ENCODE measurements at places on chromosomes 11 and 22.

DNA sequence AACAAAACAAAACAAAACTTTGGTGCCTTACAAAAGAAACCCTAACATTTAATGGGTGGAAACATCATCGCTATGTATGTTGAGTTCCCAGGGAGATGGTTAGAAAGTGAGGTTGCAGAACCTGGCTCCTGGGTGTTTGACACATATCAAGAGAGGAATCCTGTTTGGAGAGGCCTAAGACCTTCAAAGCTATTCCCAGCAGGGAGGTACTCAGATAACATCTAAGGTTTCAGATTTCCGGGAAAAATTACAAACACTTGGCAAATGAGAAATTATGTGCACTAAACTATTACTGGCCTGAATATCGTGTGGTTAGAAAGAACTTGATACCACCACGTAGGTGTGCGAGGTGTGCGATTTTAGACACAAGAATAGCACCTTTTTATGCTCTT lies 18.5 kb downstream of the TRIM5 start:
- DNase-seq: no peak

DNA sequence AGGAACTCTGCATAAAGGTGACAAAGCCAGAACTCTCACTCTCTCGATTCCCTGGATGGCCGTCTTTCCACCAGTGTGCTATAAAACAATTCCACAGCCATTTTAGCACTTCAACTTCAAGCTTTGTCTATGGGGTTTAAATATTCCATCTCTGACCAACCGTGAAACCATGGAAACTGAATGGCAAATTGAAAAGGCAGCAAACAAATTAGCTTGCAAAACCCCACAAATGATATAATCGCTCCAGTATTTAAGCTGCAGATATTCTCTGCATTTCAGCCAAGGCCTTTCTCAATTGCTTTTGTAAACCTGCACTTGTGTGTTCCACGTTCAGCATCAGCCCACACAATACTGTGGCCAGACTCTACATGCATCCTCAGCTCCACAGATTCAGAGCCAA lies 131.7 kb upstream of the ISX start:
- no peak for DNase-seq

GRCh38 chr11:35683728-35684339 lies 21.3 kb downstream of the TRIM44 start:
- DNase-seq: no peak

DNA sequence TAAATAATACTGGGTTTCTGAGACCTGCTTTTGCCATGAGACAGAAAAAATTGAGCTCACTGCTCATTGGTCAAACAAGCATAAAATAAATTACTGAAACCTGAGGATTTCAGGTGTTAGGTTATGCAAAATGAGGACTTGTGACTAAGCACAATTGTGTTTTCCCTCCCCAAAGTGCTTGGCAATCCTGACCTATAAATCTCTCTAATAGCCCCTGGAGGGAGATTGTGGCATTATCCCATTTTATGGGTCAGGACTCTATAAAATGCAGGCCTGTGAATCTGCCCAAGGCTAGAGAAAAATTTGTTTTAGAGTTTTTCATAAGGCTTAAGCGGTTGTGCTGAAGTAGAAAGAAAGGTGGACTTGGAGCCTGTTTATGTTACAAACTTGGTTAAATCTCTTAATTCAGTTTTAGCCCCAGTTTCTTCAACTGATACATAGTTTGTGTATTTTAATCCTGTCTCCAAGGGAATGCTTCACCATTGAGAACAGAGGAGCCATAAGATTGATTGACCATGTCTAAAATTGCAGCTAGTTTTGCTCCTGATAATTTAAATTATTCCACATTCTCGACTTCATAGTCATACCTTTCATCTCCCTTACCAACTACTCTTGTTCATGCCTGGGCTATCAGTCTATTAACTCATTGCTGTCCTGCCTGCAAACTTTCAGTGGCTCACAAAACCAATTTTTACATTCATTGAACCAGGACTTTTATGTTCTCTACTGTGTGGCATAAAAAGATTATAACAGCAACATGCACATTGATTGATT lies 63.6 kb upstream of the LRRC4C start:
- DNase-seq: no peak

GRCh38 chr11:8691601-8692000 lies 9.0 kb downstream of the RPL27A start:
- no peak for DNase-seq

GRCh38 chr11:35946766-35947165 lies 2.9 kb downstream of the LDLRAD3 start:
- DNase-seq: no peak

DNA sequence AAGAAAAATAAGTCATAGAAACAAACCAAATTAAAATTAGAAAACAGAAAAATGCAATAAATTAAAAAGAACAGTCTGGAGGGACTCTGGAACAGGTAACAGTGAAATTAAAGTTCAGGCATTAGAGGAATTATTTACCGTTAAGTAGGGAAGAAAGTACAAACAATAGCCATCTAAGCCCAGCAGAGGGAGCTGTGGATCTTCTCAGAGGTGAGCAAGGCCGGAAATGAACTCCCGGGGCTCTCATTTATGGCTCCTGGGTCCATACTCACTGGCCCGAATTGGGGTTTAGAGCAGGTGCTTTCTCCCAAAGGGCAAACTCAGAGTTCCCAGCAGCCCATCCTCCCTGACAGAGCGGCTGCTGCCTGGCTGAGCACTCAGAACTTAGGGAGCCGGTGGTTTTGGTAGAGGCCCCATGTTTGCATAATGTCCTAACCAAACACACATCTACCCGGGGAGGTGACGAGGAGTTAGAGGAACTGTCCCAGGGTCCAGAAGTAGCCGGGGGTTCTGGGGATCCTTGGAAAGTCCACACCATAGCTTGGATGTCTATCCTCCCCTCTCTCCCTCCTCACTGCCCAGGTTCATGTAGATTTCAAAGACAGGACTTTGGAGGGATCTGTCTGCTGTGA lies 87.8 kb upstream of the VPREB1 start:
- DNase-seq: peak; percentile 15

DNA sequence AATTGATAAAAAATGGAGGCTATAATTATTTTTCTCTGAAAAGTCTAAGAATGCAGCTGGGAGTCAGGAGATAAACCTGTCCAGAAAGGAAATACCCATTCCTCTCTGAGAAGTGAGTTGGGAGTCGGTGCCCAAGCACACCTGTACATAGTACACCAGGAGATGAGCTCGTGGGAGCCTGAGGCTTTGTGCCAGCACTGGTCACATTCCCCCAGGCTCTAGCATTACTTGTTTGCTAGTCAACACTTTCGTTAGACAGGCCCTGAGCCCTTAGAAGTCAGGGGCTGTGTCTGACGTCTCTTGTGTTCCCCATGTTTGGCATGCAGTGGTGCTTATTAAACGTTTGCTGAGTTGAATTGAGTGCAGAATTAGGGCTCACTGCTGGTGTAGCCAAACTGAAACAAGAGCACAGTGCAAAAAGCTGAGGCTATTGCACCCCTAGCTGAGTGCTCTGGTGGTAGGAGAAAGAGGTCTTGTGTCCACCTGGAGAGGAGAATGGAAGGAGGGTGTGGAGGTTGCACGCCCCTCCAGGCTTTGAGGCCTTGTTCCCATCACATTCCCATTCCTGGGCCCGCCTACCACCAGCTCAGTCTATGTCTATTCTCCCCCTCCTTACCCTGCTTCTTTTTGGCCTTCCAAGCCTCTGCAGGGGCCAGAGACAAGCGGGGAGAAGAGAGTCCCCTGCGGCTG lies 6.8 kb downstream of the ROBO4 start:
- no peak for DNase-seq

GRCh38 chr11:61076506-61077304 lies 25.6 kb upstream of the CD5 start:
- no peak for DNase-seq

- DNase-seq: no peak
These were observed 1.7 kb downstream of the EP300 start for GRCh38 chr22:41094041-41094593.

GRCh38 chr11:2929531-2929949 lies 320 bp upstream of the PHLDA2 start:
- no peak for DNase-seq

DNA sequence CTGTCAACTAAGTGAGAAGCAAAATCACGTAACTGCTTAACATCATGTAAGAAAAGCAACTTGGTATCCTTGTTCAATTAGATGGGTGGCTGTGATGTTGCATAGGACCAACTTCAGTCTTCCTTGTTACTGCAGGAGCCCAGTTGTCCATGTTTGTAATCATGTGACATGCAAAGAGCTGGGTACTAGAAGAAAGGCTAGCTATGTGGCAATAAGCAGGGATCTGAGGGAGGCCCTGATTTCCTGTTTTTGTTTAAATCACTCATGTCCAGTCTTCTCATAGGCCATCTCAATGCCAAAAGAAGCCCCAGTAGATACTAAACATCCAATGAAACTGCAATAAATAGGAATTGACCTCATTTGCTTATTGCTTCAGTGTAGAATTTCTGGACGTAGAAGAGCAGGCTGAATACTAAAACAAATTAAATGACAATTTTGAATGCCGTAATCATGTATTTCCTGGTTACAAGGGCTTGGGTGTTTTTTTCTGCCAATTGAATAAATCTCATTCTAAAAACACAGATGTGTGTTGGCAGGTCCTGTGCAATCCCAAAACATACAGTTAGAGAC lies 140.8 kb upstream of the ARHGAP20 start:
- no peak for DNase-seq

DNA sequence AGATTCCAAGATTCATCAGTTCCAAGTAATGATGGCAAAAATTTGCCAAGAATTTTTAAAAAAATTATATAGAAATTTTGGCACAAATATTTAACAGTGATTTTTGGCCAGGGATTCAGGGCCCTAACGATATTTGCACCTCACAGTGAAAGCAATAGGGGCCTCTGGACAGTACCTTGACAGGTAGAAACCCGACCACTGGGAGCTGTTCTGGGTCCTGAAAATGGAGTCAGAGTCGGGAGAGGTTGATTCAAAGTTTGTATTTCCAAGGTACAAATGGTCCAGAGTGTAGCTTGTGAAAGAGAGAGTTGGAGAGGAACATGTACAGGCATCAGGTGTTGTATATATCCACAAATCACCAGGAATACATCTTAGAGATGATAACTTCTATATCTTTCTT lies 41.6 kb downstream of the MRGPRX2 start:
- DNase-seq: no peak

GRCh38 chr11:116851626-116852025 lies 14.2 kb upstream of the APOA1 start:
- DNase-seq: no peak

GRCh38 chr22:44412136-44412731 lies 85.8 kb downstream of the RTL6 start:
- DNase-seq: no peak

- DNase-seq: no peak
These were observed 272.8 kb downstream of the FAM76B start for GRCh38 chr11:95516786-95517185.

DNA sequence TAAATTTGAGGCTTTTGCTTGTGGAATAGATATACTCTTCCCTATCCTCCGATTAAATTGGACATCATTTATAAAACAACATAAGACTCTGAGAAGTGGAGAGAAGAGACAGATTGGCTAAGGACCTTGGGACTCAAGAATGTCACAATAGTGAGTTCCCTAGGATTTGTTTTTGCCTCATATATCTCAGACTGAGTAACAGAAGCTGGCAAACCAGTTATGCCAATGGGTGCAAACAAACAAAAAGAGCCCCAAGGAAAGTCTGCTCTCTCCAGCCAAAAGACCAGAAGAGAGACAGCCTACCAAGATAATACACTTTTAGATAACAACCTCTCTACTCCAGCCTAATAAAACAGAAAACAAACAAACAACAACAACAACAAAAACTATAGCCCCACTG lies 28.9 kb downstream of the DEUP1 start:
- no peak for DNase-seq

- DNase-seq: no peak
These were observed 323.3 kb downstream of the NTM start for GRCh38 chr11:131693756-131694155.

DNA sequence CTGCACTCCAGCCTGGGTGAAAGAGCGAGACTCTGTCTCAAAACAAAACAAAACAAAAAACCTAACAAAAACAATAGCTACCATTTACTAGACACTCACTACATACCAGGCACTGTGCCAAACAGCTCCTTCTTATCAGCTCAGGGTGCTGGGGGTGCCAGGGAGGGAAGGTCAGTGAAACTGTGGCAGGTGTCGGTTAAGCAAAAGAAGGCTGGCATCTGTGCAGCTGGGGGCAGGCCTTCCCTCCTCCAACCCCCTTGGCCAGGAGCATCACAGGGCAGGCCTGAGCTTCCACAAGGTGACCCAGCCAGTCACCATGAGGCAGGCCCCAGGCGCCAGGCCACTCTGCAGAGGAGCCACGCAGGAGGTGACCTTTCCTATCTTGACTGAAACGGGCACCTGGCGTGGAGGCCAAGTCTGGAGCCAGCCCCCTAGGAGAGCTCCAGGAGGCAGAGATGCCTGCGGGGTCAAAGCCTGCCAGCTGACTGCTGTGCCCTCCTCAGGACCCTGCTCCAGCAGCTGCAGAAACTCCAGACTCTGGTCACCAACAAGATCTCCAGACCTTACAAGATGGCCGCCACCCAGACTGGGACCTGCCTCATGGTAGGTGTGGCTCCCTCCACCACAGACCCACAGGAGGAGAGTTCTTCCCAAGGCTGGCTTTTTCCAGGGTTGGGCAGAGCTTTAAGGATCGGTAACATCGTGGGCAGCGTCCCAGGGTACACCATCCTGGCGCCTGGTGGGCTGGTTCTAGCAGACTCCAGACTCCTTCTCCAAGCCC lies 31.3 kb upstream of the DGKZ start:
- DNase-seq: no peak

DNA sequence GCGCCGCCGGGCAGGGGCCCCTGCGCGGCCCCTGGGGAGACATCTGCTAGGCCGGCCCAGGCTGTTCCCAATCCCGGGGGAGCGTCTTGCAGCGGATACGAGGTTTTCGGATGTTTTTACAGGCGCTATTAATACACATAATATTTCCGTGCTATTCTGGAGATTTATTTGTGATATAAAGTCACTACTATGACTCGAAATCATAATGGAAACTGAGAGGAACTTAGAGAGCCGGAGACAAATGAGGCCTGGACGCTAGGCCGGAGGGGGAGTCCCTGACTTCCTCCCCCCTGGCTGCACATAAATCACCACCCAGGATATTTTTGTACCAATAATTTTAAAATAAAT lies 91.7 kb upstream of the ANO1 start:
- DNase-seq: no peak

DNA sequence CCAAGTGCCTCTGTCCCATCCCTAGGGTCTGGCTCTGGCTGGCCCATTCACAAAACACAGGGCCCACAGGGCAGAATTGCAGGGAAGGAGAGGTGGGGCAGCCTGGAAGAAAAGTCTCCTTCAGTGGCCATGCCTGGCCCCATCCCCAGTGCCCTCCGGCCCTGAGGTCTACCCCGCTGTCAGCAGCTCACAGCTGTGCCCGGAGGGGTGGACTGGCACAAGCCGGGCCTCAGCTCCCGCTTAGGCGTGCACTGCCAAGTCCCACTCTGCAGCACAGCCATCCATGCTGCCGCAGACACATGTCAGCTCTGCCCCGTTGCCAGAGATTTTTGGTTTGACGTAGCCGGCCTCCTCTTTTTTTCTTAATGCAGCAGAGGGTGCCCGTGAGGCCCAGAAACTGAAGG lies 3.9 kb upstream of the SCN2B start:
- no peak for DNase-seq

GRCh38 chr22:42366806-42367581 lies 65.2 kb downstream of the NFAM1 start:
- no peak for DNase-seq

- DNase-seq: no peak
These were observed 10.2 kb upstream of the BIRC3 start for GRCh38 chr11:102306817-102307726.

Data from stimulated activated CD4-positive, alpha-beta T cell treated with anti-CD3 and anti-CD28 coated beads, TNF-alpha, amount 100 ng/mL, for 1 hour (primary cell).